ENCODE measurements at places on chromosomes 13 and 19.
A peak's percentile ranks its signal among the peaks of the same experiment; 100 is the strongest.

DNA sequence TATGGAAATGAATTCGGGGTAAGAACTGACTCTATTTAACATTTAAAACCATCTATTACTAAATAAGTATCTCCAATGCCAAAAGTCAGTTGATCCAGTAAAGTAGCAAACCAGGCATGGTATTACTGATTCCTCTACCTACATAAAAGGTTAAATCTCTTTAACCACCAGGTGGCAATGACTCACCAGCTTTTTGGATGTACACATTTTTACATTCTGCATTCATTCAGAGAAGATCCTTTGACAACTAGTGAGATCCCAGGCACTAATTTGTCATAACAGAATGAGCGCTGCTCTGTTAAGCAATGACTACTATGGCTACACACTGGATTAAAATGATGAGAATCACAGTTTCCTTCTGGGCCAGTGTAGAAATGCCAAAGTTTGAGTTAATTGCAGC is 329.8 kb upstream of the GPC6 start:
- DNase-seq: no peak

DNA sequence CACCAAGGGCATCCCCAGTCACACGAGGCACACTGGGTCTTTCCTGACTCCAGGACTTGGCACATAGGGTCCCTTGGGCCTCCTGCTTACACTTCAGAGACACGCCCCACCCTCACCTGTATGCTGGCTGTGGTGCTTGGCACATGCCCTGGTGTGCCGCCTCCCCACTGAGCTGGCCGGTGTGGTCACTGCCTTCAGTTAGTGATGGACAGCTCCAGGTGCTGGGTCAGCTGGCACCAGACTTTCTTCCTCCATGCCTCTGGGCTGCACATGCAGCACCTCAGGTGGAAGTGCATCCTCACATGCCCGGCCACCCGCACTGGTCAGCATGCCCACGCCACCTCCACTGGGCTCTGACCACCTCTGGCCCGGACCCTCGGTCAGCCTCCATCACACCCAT is 52.9 kb downstream of the KLF2 start:
- DNase-seq: no peak

GRCh38 chr13:27140060-27140459 is 31.6 kb downstream of the USP12 start:
- no peak for DNase-seq

DNA sequence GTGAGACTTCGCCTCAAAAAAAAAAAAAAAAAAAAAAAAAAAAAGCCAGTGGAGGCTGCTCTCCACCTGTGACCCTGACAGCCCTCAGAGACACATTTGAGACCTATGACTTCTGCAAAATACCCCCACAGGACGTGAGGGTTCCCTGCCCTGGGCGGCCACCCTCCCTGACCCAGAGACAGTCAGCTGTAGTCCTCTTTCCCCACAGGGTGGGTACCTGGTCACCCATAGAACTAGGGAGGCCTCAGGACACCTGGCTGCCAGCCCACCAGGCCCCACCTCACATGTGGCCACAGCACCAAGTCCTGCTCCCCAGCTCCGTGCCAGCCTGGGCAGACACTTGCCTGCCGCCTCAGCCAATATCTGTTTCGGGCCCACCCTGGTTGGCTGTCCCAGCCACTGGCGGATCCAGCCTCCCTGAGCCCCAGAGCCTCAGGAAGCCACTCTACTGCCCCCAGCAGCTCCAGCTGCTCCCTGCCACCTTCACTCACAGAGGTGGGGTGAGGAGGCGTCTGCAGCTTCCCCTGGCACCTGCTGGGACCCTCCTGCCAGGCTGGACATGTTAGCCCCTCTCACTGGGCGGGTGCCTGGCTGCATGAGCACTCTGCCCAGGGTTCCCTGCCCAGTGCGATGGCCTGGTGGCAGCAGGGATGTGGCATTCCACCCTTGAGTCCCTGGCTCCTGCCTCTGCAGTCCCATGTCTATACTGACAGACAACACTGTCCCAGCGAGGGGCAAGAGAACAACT is 6.9 kb downstream of the MKNK2 start:
- DNase-seq: no peak

DNA sequence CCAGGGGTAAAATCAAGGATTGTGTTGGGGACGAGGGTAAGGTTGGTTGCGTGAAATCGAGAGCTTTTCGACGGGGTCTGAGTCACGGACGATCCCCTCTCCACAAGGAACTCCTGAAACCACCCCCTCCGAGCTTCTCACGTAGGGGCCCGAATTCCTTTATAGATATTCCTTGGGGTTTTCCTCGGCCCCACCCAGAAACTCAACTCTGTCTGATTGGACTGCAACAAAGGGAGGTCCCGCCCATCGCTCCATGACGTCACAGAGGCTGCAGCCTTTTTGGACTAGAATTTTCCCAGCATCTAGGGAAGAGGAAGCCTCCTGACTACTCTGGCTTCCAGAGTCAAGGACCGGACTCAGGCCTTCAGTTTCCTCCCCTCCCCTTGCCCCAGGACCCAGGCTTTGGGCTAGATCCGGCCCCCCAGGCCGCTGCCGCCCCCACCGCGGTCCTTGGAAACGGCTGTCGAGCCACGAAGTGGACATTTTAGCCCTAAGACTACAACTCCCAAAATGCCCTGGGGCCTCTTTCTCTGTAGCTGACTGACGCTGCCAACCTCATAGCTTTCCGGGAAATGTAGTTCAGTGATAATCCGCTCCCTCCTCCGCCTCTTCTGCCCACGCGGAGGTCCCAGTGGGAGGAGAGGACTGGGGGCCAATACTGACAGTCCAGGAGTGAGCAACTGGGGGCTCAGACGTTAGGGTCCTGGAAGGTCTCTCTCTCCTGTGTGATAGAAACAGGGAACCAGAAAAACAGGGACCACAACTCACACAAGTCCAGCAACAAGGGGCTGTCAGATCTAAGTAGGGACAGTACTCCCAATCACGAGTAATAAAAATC is at the start of gene IZUMO1:
Gene IZUMO1 (minus strand): TSS at position 172 of the 838 bp plus-strand sequence. CDS start 1,050 bp downstream, outside the sequence.
- peak; percentile 67 for DNase-seq

DNA sequence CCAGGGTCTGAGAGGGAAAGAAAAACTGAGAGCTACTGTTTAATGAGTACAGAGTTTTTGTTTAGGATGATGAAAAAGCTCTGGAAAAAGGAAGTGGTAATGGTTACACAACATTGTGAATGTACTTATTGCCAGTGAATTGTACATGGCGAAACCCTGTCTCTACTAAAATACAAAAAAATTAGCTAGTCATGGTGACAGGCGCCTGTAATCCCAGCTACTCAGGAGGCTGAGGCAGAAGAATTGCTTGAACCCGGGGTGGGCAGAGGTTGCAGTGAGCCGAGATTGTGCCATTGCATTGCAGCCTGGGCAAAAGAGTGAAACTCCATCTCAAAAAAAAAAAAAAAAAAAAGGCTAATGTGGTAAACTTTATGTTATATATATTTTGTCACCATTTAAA is 96.3 kb downstream of the VWA8 start:
- no peak for DNase-seq

DNA sequence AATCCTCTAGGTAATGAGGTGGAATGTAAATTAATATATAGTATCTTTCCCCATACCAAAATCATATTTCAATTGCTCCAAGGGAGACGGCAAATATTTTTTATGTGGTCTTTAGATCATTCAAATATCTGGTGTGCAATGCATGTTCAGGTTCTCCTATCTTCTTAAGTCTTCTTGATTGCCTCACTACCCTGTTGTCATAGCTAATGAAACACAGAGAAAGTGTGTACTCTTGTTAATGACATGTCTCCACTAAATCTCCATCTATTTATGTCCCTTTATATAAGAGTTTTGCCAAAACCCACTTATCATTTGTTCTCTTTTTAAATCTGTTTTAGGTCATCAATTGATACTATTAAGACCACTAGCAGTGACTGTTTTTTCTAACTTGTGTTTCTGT is 6.6 kb downstream of the STARD13 start:
- no peak for DNase-seq

DNA sequence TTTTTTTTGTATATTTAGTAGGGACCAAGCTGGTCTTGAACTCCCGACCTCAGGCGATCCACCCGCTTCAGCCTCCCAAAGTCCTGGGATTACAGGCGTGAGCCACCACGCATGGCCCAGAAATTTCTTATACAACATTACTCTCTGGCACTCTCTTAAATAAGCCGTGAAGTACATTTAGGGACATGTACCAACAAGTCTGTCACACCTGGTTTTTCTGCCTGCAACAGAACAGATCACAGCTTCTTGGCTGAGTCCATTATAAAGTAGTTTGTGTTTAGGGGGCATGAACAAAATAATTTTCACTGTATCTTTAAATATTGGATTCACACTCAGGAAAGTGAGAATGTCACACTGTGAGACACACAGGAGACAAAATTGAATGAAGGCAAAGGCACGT is 1567.3 kb downstream of the SLITRK5 start:
- DNase-seq: no peak

DNA sequence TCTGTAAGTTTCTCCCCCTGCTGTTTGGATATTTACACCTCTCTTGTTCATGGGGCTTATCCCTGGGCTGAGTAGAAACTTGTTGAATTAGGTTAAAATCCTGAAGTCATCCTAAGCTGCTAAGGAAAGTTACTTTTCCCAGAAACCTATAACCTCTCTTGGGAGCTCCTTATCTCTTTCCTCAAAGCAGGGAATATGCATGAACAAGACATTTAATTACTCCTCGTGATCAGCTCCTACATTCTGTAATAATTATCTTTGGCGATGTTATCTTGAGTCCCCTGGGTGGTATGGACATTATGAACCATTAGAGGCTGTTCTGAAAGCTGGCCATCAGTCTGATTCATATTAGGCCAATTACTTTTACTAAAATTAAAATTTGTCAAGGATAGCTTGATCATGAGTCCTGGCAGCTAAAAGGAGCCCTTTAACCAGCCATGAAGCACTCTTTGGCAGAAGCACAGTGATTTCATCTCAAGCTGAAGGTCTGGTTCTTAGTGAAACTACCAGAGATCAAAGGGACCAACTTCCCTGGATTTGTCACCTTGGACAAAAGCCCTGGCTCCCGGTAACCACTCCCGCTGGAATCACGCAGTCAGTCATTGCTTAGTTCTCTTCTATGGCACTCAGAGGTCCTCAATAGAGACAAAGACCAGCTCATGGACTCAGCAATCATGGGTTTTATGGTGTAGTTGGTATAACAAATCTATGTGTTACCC is 811.8 kb downstream of the UQCRFS1 start:
- no peak for DNase-seq

Data from CD4-positive, alpha-beta T cell treated with Interleukin-10 for 1 hour (primary cell).